Activated CD4-positive, alpha-beta T cell treated with anti-CD3 and anti-CD28 coated beads for 36 hours (primary cell): ENCODE measurements at places on chromosomes 16 and 17. TPM values are rescaled to one million over a fixed set of nuclear protein-coding genes. Genes with fewer than 3 reads are reported as not detected.

- H3K4me3 ChIP-seq = no peak overlapping the region
- no peak overlapping the region for H3K27ac ChIP-seq
- no peak for DNase-seq
- H3K27me3 ChIP-seq = no peaks in the 10 kb centered on the region
- no peaks in the 10 kb centered on the region for H3K4me1 ChIP-seq
These were observed 400.1 kb upstream of the ERCC4 start for GRCh38 chr16:13519871-13520270.

- DNase-seq = no peak
- no peaks in the 10 kb centered on the region for H3K4me1 ChIP-seq
- no peak overlapping the region for H3K27ac ChIP-seq
- no peaks in the 10 kb centered on the region for H3K27me3 ChIP-seq
- no peak overlapping the region for H3K4me3 ChIP-seq
- H3K36me3 ChIP-seq = no peaks in the 10 kb centered on the region
These were observed 710.1 kb downstream of the KCNJ2 start for GRCh38 chr17:70879401-70879800.

- H3K27ac ChIP-seq = no peak overlapping the region
- DNase-seq = no peak
These were observed 29.1 kb downstream of the STAT5A start for GRCh38 chr17:42317266-42317845.

GRCh38 chr17:17513626-17514025 lies 17.4 kb upstream of the RASD1 start:
- no peaks in the 10 kb centered on the region for H3K36me3 ChIP-seq
- peaks cover 5% of the 10 kb centered on the region for H3K4me1 ChIP-seq
- no peak overlapping the region for H3K4me3 ChIP-seq
- no peak for DNase-seq

- peaks cover 16% of the 10 kb centered on the region for H3K4me1 ChIP-seq
- H3K27me3 ChIP-seq = no peaks in the 10 kb centered on the region
These were observed 17.7 kb upstream of the KCTD5 start for GRCh38 chr16:2664574-2664982.

- H3K4me1 ChIP-seq = no peaks in the 10 kb centered on the region
- peaks cover 7% of the 10 kb centered on the region for H3K36me3 ChIP-seq
- no peak for DNase-seq
- no peak overlapping the region for H3K4me3 ChIP-seq
These were observed 18.2 kb upstream of the ABCA10 start for GRCh38 chr17:69246726-69247375.

The TBC1D3D gene
- total RNA-seq = 6.4 TPM

The ITGAD gene
- total RNA-seq = not detected

The HBM gene
- not detected for total RNA-seq
